Transverse colon (tissue), 4 donors: ENCODE measurements at places on chromosomes 13 and 19.

DNA sequence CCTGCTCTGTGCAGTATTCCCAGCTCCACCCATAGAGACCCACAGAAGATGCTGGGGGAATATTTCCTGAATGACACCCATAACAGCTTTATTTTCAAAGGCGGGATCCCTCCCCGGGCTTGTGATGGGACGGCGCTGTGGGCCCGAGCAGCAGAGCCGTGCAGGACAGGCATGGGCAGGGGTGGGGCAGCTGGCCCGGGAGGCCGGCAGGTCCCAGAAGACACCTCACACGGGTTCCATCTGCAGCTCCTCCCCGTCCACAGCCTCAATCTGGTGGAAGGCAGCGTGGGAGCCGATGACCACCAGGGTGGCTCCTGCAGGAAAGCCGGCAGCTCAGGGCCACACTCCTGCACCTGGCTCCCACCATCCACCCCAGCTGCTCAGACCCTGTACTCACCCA, 2.5 kb downstream of the RABAC1 start:
- DNase-seq = peak; percentile 50

DNA sequence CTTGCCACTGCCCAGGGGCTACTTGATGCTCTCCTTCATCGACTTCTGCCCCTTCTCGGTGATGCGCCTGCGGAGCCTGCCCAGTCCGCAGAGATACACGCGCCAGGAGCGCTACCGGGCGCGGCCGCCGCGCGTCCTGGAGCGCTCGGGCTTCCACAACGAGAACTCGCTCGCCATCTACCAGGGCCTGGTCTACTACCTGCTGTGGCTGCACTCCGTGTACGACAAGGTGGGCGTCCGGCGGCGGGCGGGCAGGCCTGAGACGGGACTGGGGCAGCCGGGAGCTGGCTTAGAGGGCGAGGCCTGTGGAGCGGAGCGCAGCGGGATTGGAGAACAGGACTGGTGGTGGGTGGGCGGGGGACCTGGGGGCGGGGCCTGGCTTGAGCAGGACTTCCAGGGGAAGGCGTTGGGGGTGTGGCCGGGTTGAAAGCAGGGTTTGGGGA, 12.7 kb upstream of the PSMD8 start:
- DNase-seq = peak; percentile 79

DNA sequence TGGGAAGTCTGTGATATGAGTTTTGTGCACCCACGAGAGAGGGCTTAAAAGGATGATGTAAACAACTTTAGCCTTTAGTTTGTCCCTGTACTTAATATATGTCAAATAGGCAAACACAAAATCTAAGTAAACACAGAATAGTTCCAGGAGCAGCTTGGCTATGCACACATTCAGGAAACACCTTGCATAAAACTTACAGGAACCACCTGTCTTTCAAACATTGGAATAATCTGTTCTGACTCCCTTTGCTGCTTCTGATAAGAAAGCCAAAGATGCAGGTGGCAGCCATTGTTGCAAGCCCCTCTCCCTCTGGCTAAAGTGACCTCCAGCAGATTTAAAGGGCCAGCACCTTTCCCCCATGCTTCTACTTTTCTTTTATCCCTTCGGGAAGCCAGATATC, 4.7 kb downstream of the EEF1AKMT1 start:
- DNase-seq = no peak

DNA sequence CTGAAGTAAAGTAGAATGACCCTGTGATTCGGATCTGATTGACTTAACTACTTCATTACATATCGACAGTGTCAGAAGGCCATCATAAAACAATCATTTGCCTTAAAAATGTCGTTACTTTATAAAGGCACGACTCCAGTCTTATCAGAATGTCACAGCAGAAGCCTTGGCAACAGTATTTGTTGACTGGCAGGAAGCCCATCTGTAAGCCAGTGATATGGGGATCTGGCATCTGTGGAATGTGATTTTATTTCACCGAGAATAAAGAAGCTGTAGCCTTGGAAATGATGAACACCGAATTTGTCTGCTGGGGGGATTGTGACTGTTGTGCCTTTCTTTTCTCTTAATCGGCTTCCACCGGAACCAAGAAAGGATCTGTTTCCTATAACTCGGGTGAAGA, 362.5 kb downstream of the TDRD3 start:
- no peak for DNase-seq

DNA sequence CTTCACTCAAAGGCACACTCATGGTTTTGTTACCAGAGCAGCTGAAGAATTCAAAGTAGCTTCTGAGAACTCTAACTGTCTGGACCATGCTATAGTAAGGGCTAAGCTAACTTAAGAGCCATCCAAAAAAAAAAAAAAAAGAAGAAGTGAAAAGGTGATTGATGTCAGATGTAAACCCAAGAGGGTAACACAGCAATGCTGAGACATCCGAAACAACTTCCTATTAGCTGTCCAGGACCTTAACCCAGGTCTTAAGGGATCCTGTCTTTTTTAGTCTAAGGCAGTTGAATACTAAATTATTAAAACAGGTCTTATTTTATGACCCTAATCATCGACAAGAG, 11.2 kb upstream of the RAB20 start:
- DNase-seq = no peak

- no peak for DNase-seq
Measured at GRCh38 chr13:79778741-79779460, 297.9 kb downstream of the NDFIP2 start.

DNA sequence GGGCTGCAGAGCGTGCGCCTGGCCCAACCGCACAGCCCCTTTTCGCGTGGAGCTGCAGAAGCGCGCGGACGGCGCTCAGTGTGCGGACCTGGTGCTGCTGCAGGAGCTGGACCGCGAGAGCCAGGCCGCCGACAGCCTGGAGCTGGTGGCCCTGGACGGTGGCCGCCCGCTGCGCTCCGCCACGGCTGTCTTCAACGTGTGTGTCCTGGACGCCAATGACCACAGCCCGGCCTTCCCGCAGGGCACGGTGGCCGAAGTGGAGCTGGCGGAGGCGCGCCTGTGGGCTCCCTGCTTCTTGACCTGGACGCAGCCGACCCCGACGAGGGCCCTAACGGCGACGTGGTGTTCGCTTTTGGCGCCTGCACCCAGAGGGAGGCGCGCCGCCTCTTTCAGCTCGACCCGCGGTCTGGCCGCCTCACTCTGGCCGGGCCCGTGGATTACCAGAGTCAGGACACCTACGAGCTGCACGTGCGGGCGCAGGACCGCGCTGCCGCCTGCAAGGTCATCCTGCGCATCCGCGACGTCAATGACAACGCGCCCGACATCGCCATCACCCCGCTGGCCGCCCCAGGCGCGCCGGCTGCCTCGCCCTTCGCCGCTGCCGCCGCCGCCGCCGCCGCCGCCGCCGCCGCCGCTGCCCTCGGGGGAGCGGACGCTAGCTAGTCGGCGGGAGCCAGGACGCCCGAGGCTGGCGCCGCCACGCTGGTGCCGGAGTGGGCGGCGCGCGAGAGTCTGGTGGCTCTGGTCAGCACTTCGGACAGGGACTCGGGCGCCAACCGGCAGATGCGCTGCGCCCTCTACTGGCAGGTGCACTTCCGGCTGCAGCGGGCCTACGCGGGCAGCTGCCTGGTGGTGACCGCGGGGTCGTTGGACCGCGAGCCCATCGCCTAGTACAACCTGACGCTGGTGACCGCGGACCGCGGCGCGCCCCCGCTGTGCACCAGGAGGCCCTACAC, 172.2 kb downstream of the OLFM4 start:
- DNase-seq = peak; percentile 28

DNA sequence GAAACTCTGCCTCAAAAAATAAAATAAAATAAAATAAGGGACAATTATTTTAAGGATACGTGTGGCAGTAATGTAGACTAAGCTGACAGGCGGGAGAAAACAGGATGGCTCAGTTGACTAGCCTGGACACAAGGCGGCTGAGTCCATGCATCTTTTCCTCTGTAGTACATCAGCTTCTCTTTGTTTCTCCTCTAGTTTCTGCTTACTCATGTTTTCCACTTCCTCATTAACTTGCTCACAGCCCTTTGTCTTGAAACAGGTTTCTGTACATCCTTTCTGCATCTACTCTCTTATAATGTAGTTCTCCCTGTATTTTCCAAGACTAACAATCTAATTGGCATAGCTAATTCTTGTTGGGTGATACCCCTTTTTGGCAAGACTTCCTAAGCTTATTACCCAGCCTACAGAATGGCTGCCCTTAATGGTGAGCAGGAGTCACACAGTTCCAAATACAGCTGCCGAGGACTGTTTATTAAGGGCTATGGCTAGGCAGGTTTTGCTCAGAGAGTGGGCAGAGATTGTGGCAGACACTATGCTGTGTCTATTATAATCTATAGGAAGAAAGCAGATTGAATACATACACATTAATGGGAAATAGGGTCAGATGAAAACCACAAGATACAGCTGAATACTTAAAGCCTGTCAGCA, 58.7 kb upstream of the KLF5 start:
- no peak for DNase-seq

DNA sequence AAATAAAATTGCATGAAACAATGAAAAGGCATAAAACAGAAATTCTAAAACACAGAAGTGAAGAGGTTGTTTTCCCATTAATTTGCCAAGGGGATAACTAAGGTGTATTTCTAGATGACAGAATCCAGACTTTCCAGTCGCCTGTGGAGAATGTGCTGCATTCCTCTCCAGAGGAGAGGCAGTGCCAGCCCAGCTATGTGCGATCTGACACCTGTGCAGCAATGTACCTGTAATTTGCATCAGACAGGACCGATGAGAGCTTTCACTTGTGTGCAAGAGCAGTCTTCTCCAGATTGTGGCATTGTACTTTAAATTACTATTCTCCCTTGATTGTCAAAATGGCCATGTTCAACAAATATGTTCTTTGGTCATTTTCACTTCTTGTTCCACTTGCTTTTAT, 1037.9 kb downstream of the EFNB2 start:
- no peak for DNase-seq

DNA sequence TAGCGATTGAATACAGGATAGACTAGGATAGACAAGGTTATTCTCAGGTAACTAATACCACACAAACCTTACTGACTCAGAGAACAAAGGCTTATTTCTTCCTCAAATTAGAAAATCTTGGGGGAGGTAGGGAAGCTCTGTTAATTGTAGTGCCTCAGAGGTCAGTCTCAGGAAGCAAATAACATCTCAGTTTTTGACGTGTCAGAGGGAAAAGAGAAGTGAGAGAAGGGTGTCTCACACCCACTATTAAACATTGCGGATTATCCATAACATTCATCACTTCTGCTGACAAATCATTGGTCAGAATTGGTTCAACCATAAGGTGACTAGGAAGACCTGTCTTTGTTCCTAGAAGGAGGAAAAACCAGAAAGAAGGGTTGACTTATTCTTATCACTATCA, 579.4 kb upstream of the MIR17HG start:
- DNase-seq = no peak

DNA sequence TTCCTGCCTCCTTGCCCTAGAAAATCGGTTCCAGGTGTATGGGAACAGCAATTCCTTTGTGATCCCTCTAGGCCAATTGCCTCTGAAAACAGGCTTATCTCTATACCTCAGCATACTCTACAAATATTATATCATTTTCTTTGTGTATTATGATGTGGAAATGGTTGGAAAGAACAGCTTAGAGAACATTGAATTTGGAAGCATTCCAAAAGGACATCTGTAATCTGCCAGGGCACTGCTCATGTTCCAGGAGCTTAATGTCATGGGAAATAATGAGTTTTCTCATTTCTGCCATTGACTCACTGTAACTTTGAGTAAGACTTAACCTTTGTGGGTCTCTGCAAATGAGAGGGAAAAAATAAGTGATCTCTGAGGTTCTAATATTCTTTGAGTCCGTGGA, 147.3 kb downstream of the UFM1 start:
- no peak for DNase-seq

DNA sequence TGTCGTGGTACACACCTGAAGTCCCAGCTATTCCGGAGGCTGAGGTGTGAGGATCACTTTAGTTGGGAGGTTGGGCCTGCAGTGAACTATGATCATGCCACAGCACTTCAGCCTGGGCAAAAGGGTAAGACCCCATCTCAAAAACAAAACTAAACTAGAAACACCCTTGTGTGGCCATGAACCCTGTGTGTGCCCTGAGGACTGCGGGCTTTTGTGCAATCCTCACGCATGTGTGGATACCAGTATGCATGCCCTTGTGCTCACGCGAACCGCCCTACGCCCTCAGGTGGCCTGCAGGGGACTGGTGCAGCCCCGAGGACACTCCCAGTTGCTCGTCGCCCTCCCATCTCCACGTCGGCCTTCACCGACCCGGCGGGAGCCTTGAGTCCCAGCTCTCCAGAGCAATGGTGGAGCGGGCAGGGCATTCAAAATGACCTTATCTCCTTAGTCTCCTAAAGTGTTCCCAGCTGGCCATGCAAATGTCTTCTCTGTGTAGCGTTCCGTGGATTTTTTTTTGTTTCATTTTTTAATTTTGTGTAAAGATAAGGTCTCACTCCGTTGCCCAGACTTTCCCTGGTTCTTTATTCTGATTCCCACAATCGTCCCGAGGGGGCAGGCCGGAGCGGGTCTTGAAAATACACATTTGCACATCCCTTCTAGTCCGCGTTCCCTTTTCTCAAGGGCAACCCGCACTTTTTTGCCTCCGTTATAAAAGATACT, 868 bp upstream of the EGLN2 start:
- DNase-seq = peak; percentile 85

DNA sequence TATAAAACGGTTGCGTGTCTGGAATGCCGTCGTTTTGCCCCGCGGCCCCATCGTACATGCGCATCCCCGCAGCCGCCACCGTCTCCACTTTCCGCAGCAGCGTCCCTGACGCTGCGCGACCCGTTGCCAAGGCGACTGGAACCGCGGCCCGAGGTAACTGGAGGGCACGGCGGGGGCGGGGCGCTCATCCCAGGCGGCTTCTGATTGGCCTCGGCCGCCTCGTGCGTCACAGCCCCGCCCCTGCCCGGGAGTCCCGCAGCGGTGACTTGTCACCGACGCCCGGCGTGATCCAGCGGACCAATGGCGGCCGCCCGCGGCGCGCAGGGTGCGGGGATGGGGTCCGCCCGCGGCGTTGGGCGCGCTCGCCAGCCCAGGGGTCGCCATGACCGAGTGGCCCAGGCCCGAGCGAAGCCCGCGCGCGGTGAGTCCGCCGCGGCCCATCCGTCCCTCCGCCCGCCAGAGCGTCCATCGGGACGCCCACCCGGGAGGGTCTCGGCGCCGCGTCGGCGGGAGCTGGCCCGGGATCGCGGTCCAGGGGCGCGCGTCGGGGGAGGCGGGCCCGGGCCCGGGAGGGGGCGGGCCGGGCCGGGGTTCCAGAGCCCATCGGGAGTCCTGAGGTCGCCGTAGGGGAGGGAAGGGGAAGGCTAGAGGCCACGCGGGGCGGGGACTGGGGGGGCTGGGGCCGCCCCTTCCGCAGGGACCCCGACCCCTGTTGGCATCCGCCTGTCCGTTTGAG, at the start of gene ZSCAN1:
Gene ZSCAN1 (plus strand): TSS at position 285 of the 736 bp plus-strand sequence. CDS start 3,812 bp downstream, outside the sequence.
- peak; percentile 66 for DNase-seq

DNA sequence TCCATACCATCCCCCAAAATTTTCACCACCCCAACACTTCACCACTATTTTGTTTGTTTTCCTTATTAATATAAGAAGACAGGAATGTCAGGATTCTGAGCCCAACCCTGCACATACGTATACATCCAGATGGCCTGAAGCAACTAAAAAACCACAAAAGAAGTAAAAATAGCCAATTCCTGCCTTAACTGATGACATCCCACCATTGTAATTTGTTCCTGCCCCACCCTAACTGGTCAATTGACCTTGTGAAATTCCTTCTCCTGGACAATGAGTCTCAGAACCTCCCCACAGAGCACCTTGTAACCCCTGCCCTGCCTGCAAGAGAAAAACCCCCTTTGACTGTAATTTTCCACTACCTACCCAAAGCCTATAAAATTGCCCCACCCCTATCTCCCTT, 132.5 kb downstream of the ZNF675 start:
- no peak for DNase-seq

- no peak for DNase-seq
Measured at GRCh38 chr19:30888937-30889336, 460.3 kb downstream of the TSHZ3 start.

- DNase-seq = no peak
Measured at GRCh38 chr13:103443604-103444003, 377.4 kb upstream of the SLC10A2 start.

- no peak for DNase-seq
Measured at GRCh38 chr13:51760592-51760991, 43.4 kb downstream of the DHRS12 start.
